ENCODE measurements at places on chromosomes 12 and 14. TPM values are rescaled to one million over a fixed set of nuclear protein-coding genes. Genes with fewer than 3 reads are reported as not detected.

DNA sequence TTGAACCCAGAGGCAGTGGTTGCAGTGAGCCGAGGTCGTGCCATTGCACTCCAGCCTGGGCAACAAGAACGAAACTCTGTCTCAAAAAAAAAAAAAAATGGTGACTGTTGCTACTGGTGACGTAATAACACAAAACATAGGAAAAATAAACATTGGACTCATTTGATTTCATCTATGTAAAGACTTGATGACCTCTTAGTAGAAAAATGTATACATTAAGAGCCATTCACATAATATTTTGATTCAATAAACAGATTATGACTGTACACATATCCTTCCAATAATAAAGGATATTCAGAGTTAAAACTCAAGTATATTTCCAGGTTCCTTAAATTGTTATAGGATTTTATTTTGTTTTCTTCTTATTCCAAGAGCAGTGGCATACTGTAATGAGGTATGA, 65.7 kb upstream of the AEBP2 start:
- no peak for DNase-seq

GRCh38 chr12:11723993-11724392, 74.5 kb downstream of the ETV6 start:
- DNase-seq, result no peak

DNA sequence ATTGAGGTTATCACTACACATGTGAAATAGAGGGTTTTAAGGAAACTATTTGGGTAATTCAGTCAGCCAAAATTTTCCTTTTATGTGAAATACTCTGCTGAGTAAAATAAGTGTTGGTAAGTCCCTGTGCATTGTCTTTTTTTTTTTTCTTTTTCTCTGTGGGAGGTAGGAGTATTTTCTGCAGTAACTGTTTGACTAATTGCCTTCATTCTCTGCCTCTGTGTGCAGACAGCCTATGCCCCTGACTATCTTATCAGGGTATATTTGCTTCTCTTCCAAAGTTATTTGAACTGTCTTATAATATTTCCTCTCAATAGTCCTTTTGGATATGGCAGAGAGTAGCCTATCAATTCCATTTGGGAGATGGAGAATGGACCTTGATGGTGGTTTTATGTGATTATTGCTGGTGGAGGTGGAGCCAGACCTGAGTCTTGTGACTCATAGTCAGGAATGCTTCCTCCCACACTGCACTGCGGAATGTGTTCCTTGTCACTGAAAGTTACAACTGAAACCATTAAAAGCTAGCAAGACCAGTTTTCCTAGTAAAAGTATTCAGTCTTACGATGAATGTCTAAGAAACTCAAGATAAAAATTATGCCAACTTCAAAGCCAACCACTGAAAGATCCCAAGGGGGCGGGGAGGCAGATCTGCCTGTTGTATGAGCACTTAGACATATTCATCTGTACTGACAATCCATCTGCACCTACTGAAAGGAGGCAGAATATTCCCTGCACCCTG, 40.9 kb upstream of the STXBP6 start:
- DNase-seq, result no peak

GRCh38 chr12:94714378-94715114, 64.2 kb upstream of the TMCC3 start:
- no peak for DNase-seq

The SIX6 gene
- not detected for total RNA-seq
